Putamen (tissue), 1 donor: ENCODE measurements at places on chromosomes 1 and 21.

DNA sequence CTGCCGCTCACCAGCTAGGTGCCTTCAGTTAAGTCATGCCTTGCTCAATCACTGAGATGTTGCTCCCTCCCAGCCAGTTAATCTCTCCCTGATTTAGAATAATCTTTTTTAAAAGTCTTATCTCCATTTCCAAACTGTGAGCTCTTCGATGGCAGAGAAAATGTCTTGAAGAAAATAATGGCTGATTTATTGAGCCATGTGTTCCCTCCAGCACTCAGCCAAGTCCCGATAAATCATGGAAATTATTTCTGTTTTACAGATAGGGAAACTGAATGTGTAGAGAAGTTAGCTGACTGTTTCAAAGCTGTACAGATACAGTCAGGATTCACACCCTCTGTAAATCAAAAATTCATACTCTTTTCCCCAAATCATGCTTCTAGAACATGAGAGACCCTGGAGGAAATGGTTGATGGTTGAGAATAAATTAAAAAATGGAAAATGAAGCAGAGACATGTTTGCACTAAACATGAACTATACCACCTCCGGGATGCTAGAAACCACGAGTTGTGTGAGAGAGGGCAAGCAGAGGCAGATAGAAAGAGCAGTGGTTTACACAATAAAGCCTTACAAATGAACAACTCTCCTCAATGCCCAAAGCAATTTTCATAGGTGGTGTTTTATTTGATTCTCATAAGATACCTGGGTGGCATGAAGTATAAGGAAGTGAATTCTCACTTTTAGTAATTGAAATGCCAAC is 376.4 kb downstream of the PLPP3 start:
- DNase-seq: no peak

- DNase-seq: no peak
These were observed 1502.5 kb downstream of the KCNT2 start for GRCh38 chr1:195105773-195106172.

- no peak for DNase-seq
These were observed 62.2 kb downstream of the DMAP1 start for GRCh38 chr1:44275296-44275962.

DNA sequence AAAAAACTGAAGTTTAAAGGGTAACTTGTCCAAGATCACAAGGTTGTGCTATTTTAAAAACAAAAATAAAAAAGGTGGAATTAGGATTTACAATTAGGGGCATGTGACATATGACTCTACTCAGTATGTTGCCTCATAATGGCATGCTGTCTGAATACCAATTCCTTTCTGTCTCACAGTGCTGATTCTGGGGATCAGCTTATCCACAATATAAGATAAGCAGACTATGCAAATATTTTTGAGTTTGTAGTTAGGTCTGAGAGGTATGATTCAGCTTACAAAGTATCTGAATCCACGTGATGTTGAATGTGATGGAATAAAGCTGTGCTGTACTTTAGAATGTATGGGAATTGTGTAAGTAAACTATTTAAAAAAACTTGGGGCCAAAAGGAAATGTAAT is 216.6 kb downstream of the HHIPL2 start:
- no peak for DNase-seq

GRCh38 chr1:62282909-62283755 is 36.1 kb downstream of the KANK4 start:
- no peak for DNase-seq

GRCh38 chr1:89760496-89760895 is 60.3 kb upstream of the LRRC8D start:
- no peak for DNase-seq

- DNase-seq: no peak
These were observed 2.9 kb upstream of the BSND start for GRCh38 chr1:54995835-54996234.

- DNase-seq: no peak
These were observed 12.4 kb upstream of the ATP1A1 start for GRCh38 chr1:116360429-116361173.

GRCh38 chr1:190320952-190321351 is 156.7 kb downstream of the BRINP3 start:
- DNase-seq: no peak

GRCh38 chr1:243814718-243815117 is 35.3 kb downstream of the AKT3 start:
- no peak for DNase-seq

DNA sequence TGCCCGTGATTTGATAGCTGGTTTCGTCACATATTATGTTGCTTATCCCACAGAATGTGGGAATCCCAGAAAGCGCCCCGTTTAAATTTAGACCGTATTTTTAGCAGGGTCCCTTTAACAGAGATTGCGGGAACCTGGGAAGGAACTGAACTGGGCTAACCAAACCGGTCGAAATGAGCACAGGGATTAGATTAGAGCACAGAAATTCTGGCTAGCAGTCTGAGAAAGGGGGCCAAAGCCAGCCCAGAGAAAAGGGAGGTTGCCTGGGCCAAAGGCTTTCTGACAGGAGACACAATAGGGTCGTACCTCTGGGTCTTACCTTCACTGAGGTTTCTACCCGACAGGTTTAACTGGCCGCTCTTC is 327 bp downstream of the LRRC40 start:
- DNase-seq: no peak

DNA sequence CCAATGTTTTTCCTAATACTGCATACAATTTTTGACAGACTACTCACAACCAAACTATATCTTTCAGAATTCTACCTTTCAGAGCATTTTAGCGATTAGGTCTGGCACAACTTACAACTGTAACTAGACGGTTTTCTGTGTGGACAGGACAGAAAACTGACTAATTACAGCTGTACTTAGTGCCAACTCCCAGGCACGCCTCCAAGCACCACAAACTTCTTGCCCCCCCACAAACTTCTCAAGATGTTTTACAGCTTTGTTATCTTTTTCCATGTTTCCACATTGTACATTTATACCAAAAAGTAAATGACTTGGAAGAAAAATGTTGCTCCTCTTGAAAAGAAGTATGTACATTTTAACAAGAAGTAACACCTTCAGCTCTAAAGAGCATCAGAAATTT is 13.8 kb downstream of the LYST start:
- no peak for DNase-seq

GRCh38 chr1:45669859-45670655 is 16.3 kb downstream of the GPBP1L1 start:
- DNase-seq: no peak

DNA sequence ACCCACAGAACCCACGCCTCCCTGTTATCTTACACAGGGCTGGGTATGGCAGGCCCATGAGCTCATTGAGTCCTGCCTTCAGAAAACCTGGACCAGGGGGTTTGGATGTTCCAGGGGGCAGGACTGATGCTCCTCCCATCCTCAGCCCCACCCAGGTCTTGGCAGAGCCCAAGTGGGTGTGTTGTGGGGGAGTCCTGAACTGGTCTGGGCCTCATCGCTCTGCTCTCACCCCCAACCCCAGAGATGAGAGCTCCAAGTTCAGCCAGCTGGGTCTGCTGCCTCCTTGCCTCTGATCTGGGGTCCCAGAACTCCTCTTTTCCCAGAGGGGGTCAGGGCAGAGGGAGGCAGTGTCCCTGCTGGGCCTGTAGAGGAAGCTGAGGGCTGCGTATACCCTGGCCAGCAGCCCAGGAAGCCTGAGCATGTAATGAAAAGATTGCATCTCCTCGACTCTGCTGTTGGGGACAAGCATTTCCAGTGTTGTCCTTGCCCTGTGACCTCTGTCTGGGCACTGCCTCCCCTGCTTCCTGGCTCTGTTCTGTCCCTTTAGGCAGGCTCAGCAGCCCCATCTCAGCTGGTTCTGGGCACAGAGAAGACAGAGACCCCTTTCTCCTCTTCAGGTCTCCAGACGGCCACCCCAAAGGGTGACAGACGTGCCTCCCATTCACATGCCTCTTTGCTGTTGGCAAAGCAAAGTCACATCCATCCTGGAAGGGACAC is 54.7 kb upstream of the EPS8L3 start:
- DNase-seq: no peak

GRCh38 chr1:66685670-66686069 is 66.6 kb upstream of the DYNLT5 start:
- no peak for DNase-seq

DNA sequence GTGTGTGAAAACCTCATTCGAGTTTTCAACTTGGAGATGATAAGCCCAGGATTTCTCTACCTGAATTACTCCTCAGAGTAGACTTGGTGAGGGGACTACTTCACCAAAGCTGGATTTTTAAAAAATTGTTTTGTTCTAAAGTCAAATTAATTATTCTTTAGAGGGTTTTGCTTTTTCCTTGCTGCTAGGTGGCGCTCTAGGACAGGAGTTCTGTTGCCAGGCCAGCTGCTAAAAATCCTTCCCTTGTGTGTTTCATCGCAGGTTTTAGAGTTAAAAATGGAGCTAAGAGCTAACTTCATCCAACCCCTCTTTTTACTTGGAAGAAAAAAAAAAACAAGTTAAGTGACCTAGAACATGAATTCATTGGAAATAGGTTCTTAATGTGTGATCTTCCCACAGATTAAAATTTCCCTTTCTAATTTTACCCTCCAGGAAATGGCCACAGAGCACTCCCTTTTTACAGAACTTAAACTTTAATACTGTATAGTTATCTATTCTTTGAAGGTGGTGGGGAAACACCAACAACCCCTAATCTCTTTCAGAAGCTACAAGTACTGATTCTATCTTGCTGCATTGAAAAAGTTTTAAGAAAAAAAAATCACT is 36.7 kb upstream of the FAM163A start:
- DNase-seq: peak; percentile 59

DNA sequence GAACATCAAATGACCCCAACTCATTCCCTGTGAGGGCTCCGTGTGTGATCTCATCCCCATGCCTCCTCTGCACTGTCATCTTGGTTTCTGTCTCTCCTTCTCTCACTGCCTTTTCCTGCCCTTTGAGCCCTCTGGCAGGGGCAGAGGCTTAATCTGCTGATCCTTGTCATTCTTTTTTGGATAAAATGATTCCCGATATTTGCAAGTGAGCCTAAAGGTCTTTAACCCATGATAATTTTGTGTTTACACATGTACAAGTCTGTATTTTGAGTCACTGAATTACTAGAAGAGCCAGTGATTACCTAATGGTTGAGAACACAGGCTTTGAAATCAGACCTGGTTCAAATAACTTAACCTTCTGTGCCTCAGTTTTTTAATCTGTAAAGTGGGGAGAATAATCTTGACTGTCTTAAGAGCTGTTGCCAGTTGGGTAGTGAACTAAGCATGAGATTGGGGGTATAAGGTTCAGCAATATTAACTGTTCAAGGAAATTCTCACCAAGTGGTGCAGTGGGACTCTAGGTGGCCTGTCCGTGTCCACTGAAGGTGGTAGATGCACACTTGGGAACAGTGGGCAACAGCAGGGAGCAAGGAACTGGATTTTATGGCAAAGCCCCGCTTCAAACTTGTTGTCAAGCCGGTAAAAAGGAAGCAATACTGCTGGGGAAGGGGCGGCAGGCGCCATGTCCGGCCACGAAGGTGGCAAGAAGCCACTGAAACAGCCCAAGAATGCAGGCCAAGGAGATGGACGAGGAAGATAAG is 1.6 kb downstream of the ECHDC2 start:
- DNase-seq: no peak

- no peak for DNase-seq
These were observed 45.3 kb downstream of the PRRC2C start for GRCh38 chr1:171530676-171531075.

- DNase-seq: peak; percentile 86
These were observed 91.6 kb downstream of the GLUL start for GRCh38 chr1:182299728-182300616.

GRCh38 chr1:145711213-145711651 is 4.1 kb upstream of the PDZK1 start:
- no peak for DNase-seq

DNA sequence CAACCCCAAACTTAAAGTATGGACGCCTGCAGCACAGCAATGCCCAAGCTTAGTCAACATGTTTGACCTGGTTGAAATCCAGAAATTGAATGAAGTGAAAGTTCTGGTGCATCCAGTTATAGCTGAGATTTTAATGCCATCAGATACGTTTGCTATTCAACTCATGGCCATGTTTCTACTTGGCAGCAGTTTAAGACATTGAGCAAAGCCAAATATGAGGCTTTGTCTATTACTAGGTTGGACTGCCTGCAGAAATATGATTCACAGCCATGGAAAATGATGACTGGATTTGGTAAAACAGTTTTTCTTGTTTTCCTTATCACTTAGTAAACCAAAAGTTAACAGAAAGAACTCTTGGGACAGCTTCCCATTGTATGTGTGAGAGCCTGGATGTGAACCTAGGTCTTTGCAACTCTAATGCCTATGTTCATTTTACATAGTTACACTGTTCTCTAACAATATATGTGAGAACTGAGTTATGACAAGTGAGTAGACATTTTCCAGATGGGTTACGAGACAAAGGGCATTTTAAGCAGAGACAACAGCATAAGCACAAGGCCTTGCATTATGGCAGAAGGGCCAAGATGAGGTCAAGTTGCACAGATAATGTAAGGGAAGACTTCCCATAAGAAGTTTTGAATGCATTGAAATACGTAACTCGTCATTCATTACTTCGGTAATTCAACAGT is 32.4 kb upstream of the MYSM1 start:
- DNase-seq: no peak

DNA sequence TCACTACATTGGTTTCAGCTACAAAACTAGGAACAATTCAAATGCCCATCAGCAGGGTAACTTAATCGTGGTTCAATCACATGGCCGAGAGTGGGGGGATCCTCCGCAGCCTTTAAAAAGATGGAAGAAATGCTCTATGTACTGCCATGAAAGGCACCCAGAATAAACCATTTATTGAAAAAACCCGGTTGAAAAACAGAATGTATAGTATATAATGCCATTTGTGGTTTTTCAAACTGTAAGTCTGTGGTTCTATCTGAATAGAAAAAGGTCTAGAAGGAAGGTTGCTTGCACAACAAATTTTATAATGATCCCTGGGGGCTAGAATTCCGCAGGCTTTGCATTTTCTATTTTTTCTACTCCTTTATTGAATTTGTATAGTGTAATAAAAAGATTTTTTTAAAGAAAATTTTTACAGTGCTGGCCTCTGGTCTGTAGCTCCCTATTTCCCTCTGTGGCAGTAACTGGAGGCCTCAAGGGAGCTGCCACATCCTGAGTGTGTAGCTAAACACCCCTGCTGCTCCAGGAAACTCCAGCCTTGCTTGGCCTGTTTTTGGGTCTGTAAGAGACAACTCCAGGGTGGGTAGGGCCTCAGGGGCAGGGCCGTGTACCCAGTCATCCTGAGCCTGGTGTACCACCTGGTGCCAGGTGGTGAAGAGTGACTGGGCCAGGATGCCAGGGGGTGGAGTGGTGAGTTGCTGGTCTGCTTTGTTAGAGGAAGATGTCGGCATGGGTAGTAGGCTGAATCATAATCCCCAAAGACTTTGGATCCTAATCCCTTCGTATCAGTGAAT is 51.5 kb upstream of the EPS8L3 start:
- no peak for DNase-seq

GRCh38 chr1:209265301-209265700 is 318.2 kb upstream of the CAMK1G start:
- no peak for DNase-seq

- peak; percentile 52 for DNase-seq
These were observed 296.6 kb downstream of the OMA1 start for GRCh38 chr1:58249737-58250586.

GRCh38 chr1:111476761-111477309 is 3.1 kb downstream of the C1orf162 start:
- DNase-seq: no peak
